ENCODE measurements at places on chromosomes 4 and X.

DNA sequence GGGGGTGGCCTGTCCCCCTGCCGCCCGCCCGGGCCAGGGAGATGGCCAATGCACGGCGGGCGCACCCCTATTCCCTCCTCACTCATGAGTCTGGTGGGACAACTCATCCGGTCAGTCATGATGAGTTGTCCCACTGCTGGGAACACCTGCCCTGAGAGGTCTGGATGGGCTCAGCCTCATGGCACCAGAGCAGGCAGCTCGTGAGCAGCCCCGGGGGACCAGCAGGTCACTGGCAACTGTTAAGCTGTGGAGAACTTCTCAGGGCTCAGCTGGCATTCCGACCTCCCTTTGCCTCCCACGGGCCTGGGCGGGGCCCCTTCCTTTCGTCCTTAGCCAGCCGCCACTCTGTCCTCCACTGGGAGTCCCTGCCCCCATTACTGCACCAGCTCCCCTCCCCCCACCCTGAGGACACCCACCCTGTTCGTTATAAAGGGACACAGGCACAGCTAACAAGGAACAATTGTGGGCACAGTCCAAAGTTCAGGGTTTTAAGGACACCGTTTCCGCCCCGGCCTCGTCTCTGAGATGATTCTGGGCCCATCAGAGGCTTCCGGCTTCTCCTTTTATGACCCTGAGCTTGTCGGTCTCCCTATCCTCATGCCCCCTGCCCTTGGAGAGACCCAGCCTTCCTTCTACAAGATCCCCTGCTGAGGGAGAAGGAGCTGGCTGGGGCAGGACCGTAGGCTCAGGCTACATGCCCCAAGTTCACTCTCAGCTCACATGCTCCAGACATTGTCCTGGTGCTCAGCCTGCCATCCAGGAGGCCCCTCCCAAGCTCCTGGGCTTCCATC, 14.6 kb upstream of the KIAA0232 start:
- no peak for DNase-seq

DNA sequence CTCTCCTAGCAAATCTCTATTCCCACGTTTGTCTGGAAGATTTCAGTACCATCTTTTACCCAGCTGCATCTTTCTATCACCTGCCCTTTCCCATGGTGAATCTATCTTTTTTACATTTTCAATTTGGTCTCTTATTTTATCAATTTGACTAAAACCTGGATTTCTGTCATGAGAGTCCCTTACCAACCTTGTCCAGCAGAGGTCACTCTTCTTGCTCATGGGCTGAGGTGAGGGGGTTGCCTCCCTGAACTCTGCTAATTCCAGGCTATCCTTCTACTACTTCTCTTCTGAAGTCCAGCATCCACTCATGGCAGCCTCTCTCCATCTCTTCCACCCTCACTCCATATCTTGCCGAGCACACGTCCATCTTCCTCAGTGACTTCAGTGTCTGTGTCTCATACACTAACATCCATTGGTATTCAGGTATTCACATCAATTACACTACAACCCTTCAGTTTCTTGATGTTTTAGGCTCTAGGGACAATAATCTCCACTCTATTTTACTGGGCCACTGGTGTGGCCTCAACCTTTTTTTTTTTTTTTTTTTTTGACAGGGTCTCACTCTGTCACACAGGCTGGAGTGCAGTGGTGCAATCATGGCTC, 17.8 kb upstream of the ZNF827 start:
- DNase-seq = no peak

- DNase-seq = no peak
Measured at GRCh38 chr4:105061136-105061696, 85.5 kb upstream of the TET2 start.

GRCh38 chr4:149751174-149751573, 64.5 kb downstream of the IQCM start:
- no peak for DNase-seq
